NCI-H1417 (cell line): ENCODE measurements at places on chromosomes 1 and 21.

GRCh38 chr1:118275472-118276115, 90.6 kb upstream of the SPAG17 start:
- no peak for DNase-seq

- DNase-seq = no peak
Observed at GRCh38 chr1:21005466-21006239, 171.0 kb downstream of the EIF4G3 start.

GRCh38 chr21:38486706-38487105, 11.6 kb downstream of the ERG start:
- DNase-seq = peak; percentile 17

DNA sequence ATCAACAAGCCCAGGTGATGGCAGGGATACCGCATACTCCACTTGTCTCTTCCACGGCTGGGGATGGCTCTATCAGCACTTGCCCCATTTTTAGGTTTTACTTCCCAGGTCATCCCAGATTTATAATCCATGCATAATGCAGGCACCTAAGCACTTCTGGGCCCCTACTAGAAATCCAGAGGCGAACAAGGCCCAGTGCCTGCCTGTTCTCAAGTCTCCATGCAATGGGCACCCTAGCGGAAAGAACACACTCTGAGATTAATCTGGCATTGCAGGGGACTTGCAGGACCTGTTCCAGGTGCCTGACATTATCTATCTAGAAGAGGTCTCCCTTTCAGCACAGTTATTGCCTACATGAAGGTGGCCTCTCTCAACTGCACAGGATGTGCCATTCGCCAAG, 39.8 kb downstream of the HIVEP3 start:
- no peak for DNase-seq

GRCh38 chr1:221032637-221033280, 153.5 kb downstream of the HLX start:
- DNase-seq = no peak

DNA sequence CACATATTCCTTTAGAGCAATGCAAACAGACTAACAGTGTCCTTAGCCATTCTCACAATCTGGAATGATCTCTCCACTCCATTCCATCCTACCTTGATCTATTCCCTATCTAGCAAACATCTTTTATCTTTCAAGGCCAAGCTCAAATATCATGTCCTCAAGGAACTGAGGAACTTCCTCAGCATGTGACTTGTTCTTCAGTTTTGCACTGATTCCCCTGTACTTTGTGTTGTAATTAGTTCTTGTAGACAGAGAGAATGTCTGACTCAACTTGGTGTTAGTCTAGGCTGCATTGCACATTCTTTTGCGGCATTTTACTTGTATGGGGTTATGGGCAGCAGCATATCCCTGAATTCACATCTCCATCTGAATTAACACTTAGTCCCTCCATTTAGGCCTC, 31.5 kb upstream of the GJA5 start:
- DNase-seq = no peak

GRCh38 chr1:173431304-173432045, 45.7 kb upstream of the PRDX6 start:
- DNase-seq = peak; percentile 93
